Erythroblast (primary cell): ENCODE measurements at places on chromosomes 5 and 9.

DNA sequence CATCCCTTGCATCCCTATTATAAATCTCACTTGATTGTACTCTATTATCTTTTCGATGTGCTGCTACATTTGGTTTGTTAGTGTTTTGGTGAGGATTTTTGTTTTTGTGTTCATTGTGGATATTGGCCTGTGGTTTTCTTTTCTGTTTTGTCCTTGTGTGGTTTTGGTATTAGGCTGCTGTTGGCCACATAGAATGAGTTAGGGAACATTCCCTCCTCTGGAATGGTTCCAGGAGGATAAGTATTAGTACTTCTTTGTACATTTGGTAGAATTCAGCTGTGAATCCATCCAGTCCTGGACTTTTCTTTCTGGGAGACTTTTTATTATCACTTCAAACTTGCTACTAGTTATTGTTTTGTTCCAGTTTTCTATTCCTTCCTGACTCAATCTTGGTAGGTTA is 287.2 kb downstream of the CWC27 start:
- DNase-seq, result no peak

DNA sequence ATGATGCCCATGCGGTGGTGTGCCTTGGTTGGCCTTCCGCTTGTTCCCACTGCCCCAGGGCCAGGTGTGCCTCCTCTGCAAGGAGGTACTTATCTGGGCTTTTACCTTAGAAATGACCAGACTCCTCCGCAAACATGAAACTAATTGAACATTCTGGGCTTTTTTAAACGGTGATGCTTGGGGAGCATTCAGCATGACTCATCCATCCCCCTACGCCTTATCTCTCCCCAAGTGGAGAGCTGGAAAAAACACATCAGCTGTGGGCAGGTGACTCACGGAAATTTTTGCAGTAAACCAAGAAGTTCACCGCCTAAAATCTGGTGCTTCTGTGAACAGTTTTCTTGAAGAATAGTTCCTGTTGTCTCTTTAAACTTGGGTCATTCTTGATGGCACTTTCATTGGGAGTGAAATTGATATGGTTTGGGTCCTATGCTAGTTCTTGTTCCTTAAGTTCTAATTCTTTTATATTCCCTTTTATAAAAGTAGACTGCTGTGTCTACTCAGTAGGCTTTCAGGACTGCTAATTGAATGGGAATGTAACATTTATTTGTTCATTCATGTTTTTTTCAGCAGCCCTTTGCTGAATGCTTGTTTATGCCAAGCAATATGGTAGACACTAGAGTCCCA is 39.6 kb downstream of the SFXN1 start:
- peak; percentile 58 for DNase-seq

GRCh38 chr5:159933531-159934485 is 17.5 kb downstream of the ADRA1B start:
- no peak for DNase-seq

- DNase-seq, result no peak
These were observed 235.0 kb downstream of the GOLPH3 start for GRCh38 chr5:31939151-31939550.

- DNase-seq, result no peak
These were observed 38.4 kb upstream of the SMIM23 start for GRCh38 chr5:171747061-171747859.
